ENCODE measurements at places on chromosomes 12 and 14.

DNA sequence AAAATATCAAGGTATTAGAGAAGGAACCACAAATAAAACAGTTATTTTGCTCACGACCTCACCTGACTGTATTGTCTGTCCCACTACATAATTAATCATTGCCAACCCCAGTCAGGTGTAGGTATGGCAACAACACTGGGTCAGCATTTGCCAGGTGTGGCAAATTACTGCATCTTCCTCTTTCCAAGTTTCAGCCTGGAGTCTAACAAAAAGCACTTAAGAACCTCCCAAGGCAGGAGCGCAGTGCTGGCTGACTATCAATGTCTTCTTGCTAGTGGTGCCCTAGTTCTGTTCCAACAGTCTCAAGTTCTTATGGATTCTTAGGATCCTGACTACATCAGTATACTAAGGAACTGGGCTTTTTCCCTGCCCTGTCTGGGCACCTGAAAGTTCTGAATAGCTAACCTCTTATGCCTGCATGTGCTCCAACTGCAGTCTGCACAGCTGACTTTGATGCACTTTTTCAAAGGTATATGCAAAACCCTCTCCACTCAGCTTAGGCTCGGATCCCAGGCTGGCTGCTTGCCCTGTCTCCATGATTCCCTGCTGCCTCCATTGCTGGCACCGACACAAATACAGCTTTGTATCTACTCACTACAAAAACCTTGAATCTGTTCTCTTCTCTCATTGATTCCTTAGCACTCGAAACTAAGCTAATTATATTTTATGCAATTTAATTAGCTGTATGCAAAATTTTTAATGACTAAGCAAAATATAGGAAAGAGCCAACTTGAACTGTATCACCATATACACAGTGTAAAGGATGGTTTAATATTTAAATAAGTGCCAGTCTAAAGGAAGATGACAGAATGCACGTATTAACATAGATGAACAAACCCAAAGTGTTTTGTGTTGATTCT, 113.3 kb downstream of the PRKD1 start:
- DNase-seq, result peak; percentile 73

DNA sequence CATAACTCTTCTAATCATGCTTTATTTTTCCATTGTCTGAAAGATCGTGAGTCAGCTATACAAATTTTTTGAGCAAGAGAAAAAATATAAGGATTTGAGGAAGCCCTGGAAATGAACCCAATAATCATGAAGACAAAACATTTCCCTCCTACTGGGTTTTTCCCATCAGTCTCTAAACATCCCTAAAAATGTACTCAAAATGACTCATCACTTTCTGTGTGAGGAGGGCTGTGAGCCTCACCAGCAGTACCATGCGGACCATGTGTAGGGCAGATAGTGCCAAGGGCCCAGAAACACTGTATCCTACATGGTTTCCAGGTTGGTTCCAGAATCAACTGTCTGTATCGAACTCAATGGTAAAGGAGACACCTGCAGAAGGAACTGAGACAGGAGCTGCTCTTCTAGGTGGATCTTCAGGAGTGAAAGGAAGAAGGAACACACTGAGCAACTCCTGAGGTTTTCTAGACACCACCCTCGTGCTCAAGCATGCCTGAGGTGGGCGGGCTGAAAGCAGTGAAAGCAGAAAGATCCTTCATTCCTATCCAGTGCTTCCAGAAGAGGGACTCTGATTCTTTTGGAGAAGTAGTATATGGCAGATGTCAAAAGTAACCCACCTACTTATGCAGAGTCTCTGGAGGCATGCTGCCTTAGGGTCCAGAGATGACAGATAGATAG, 48.6 kb upstream of the RHOJ start:
- no peak for DNase-seq

- peak; percentile 86 for DNase-seq
These were observed 6.3 kb upstream of the ITGB7 start for GRCh38 chr12:53213348-53213747.

GRCh38 chr12:6632026-6632983, 3.5 kb downstream of the LPAR5 start:
- DNase-seq, result no peak

- no peak for DNase-seq
These were observed 54.6 kb downstream of the TRAFD1 start for GRCh38 chr12:112179916-112180315.

GRCh38 chr12:32080435-32080834, 26.2 kb upstream of the BICD1 start:
- DNase-seq, result no peak

DNA sequence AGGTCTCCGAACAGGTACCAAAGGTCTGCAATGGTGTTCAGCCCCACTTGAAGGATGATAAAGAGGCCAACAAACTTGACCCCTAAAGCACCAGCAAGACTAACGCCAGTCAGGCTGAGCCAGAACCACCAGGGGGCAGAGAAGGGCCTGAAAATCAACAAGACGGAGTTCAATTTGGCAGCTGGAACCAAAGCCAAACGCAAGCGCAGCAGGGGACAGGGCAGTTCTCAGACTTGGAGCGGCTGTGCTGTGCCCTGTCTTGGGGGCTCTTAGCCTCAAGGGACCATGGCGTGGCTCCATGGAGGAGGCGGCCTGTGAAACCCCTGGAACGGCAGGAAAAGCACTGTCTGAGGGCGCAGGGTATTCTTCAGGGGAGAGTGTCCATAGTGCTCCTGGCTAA, 19.6 kb downstream of the POMT2 start:
- peak; percentile 75 for DNase-seq

DNA sequence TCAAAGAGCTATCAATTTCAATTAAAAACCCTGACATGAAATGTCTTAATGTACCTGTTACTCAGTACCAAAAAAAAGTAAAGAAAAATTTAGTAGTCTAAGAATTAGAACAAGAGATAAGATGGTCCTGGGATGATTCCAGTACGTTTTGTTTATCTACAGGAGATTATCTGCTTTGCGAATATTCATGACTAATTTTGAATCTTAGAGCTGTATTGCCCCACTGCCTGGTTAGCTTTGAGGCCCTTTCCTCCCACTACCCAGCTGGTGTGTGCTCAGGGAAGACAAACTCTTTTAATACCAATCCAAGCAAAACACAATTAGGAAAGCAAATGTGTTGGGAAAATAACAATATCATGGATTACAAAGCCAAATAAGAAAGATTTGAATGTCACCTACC, 263.5 kb downstream of the FOXG1 start:
- no peak for DNase-seq

DNA sequence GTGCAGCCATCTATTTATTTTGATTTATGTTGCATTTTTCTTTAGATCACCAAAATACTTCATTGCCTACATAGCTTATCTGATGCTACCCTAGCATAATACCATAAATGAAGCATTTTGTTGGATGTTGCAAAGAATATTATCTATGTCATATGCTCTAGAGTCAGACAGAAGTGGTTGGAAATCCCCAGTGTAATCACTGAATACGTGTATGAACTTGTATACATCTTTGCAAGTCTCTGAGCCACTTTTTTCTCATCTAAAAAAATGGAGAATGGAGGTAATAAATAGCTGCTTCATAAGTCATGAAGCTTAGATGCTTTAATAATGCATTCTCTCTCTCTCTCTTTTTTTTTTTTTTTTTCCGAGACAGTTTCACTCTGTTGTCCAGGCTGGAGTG, 18.5 kb downstream of the EVL start:
- no peak for DNase-seq

- DNase-seq, result no peak
These were observed 638 bp downstream of the PLEKHG3 start for GRCh38 chr14:64704743-64705380.

- DNase-seq, result no peak
These were observed 574 bp downstream of the GLRX5 start for GRCh38 chr14:95535226-95536021.

- no peak for DNase-seq
These were observed 75.2 kb downstream of the PRIMA1 start for GRCh38 chr14:93712838-93713724.

- DNase-seq, result no peak
These were observed 34.2 kb downstream of the PTPRB start for GRCh38 chr12:70603044-70603443.

GRCh38 chr14:104559804-104560585, 19.6 kb upstream of the C14orf180 start:
- no peak for DNase-seq

- DNase-seq, result no peak
These were observed 355.3 kb upstream of the FKBP4 start for GRCh38 chr12:2439332-2440100.

DNA sequence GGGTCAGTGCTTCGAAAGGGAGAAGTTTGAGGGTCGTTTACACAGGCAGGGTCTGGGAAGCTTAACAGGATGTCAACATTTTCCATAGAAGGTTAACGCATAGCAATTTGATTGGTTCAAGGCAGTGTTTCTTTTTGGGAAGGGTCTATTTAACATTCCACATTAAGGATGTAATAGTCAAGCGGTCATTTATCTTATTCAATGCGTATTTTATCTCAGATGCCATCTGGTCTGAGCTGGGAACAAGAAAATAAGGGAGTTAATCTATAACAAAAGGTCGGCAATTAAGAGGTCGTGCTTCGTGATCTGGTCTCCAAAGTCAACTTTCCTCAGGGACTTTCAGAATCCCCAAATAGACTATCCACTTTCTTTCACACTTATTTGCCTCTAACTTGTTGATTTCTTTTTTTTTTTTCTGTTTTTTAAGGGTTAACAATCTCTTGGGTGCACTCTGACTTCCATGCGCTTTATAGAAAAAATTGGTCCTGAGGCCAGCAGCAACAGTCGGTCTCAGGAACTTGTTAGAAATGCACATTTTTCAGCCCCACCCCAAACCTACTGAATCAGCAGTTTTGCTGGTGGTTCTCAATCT, 550 bp upstream of the RESF1 start:
- DNase-seq, result no peak

DNA sequence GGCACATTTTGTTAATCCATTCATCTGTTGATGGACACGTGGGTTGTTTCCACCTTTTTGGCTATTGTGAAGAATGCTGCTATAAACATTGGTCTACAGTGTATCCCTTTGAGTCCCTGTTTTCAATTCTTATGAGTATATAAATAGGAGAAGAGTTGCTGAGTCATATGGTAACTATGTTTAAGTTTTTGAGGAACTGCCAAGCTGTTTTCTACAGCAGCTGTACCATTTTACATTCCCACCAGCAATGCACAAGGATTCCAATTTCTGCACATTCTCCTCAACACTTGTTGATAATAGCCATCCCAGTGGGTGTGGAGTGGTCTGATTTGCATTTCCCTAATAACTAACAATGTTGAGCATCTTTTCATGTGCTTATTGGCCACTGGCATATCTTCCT, 6.9 kb upstream of the SVOP start:
- no peak for DNase-seq

GRCh38 chr14:96187216-96188031, 17.2 kb upstream of the BDKRB2 start:
- DNase-seq, result no peak

GRCh38 chr14:22112004-22112403, 438.4 kb upstream of the OR4E1 start:
- DNase-seq, result no peak

GRCh38 chr12:7868391-7868790, 4.3 kb downstream of the SLC2A14 start:
- no peak for DNase-seq

- DNase-seq, result no peak
These were observed 516.2 kb downstream of the SLC16A7 start for GRCh38 chr12:60112063-60112462.

- DNase-seq, result no peak
These were observed 30.2 kb downstream of the KCNA5 start for GRCh38 chr12:5073853-5074252.

GRCh38 chr12:80692114-80692513, 15.3 kb upstream of the MYF6 start:
- DNase-seq, result no peak

DNA sequence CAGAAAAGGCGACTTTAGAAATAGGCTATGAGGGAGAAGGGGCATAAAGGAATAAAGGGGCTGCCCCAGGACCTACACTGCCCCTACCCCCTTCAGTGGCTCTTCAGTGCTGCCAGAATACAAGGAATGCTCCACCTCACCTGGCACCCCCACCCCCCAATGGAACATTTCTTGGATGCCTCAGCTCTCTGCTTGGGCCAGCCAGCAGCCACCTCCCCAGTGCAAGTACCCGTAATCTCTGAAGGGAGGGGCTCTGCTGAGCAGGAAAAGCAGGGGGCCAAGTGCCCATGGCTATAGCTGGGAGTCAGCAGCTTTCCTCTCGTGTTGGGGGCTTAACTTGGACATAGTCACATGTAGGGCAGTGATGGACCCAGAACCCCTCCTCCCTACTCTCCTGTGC, 33.3 kb downstream of the BAZ2A start:
- no peak for DNase-seq

- DNase-seq, result no peak
These were observed 44.6 kb upstream of the KITLG start for GRCh38 chr12:88624911-88625310.

DNA sequence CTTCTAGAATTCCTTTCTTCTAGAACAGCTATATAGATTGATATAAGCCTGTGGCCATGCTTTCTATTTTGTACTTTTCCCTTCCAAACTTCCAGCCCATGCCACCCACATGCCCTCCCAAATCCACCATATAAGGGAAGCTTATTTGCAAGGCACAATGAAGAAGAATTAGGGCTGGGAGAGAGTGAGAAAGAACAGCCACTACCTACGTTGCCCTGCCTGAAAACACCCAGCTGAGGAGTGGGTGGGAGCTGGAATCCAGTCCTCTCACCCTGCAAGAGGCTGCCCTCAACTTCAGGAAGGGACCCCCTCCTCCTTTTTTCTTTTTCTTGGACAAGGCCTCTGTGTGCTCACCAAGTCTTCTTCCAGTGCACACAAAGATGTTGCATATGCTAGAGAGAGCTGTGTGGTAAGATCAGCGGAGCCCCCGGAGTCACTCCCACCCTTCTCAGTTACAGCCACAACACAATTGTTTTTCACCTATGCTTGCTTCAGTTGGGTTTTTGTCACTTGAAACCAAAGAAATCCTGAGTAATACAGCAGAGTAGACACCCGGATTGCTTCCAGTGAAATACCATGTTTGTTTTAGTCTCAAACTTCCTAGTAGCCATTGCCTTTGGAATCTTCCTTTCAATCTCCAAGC, 38.8 kb downstream of the CDKL1 start:
- DNase-seq, result no peak

- DNase-seq, result no peak
These were observed 90.6 kb upstream of the BCL2L14 start for GRCh38 chr12:11980115-11980514.

- DNase-seq, result no peak
These were observed 633 bp downstream of the STX2 start for GRCh38 chr12:130838284-130838950.

All from anterior cingulate cortex (tissue), 58 donors.